ENCODE measurements at places on chromosomes 12 and 14. TPM values are rescaled to one million over a fixed set of nuclear protein-coding genes. Genes with fewer than 3 reads are reported as not detected.

RNASE1 gene
- not detected for total RNA-seq

STX2 gene
- 13.8 TPM for total RNA-seq

FOXM1 gene
- total RNA-seq = 80.5 TPM

ADAM21 gene
- total RNA-seq = 0.24 TPM

LPAR5 gene
- total RNA-seq = 7.3 TPM

SERPINA9 gene
- not detected for total RNA-seq

SDS gene
- total RNA-seq = not detected

FITM1 gene
- total RNA-seq = 0.29 TPM

DENND5B gene
- 0.29 TPM for total RNA-seq

CFAP54 gene
- 0.52 TPM for total RNA-seq

GZMH gene
- 48.1 TPM for total RNA-seq

KLRK1 gene
- 112 TPM for total RNA-seq

KRT72 gene
- not detected for total RNA-seq

- H3K4me3 ChIP-seq = no peak overlapping the region
- H3K27me3 ChIP-seq = no peaks in the 10 kb centered on the region
- H3K27ac ChIP-seq = no peak overlapping the region
- no peaks in the 10 kb centered on the region for H3K36me3 ChIP-seq
Measured at GRCh38 chr14:46322076-46322475, 329.5 kb downstream of the RPL10L start.

- H3K4me3 ChIP-seq = no peak overlapping the region
- no peak for DNase-seq
- H3K27ac ChIP-seq = no peak overlapping the region
- no peaks in the 10 kb centered on the region for H3K36me3 ChIP-seq
Measured at GRCh38 chr12:51225771-51226170, 7.9 kb upstream of the POU6F1 start.

DNA sequence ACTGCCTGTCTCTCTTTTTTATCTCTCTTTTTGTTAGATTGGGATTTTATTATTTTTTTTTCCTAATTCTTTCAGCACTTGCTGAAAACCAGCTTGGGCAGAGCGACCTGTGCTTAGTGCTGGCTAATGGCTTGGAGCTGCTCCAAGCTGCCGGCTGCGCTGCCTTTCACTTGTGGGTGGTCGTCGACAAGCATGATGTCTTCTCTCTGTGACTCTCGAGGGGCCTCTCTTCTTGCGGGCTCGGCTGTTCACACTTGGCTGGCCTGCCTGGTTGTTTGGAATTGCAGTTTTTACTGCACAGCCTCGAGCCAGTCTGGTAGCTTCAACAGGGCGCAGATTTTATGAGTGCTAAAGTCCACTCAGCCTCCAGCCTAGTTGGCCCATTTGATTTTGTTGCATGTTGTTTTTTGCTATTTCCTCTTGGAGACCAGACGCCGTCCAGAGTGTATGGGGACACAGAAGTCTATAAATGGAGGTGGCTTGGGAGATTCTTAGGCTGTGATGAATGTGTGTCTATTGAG, 18.6 kb downstream of the TPCN1 start:
- H3K27me3 ChIP-seq = no peaks in the 10 kb centered on the region
- no peak overlapping the region for H3K4me3 ChIP-seq
- no peak overlapping the region for H3K27ac ChIP-seq
- H3K36me3 ChIP-seq = peaks cover 17% of the 10 kb centered on the region
- peaks cover 14% of the 10 kb centered on the region for H3K4me1 ChIP-seq

- H3K36me3 ChIP-seq = no peaks in the 10 kb centered on the region
- peaks cover 10% of the 10 kb centered on the region for H3K27me3 ChIP-seq
- no peak overlapping the region for H3K4me3 ChIP-seq
- no peak for DNase-seq
- no peaks in the 10 kb centered on the region for H3K4me1 ChIP-seq
Measured at GRCh38 chr14:70156592-70156991, 32.2 kb downstream of the SLC8A3 start.

DNA sequence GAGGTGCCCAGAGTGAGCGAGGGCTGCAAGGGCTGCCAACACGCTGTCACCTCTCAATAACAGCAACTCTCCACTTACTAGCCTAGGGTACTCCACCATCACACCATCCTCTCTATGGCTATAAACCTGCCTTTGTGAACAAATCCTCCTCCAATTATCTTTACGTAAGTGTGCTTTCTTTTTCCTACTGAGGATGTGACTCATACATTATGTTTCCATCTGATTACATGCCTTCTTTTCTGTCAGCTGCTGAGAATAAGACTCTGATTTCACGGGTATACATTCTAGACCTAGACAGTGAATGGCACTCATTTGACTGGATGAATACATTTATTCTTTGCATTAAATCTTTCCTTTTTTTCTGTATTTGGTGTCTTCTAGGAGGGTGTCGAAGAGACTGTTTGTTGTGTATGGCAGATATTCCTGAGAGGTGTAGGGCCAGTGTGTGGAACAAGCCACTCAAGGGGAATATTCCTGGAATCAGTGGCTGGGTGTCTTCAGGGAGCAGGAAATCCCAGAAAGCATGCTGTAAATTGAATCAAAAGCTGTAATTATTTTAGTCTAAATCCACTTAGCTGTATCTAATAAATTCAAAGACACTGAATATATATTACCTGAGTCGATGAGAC, 327.3 kb upstream of the TMTC1 start:
- DNase-seq = no peak
- no peaks in the 10 kb centered on the region for H3K36me3 ChIP-seq
- H3K27me3 ChIP-seq = no peaks in the 10 kb centered on the region
- no peak overlapping the region for H3K27ac ChIP-seq
- H3K4me1 ChIP-seq = no peaks in the 10 kb centered on the region

DNA sequence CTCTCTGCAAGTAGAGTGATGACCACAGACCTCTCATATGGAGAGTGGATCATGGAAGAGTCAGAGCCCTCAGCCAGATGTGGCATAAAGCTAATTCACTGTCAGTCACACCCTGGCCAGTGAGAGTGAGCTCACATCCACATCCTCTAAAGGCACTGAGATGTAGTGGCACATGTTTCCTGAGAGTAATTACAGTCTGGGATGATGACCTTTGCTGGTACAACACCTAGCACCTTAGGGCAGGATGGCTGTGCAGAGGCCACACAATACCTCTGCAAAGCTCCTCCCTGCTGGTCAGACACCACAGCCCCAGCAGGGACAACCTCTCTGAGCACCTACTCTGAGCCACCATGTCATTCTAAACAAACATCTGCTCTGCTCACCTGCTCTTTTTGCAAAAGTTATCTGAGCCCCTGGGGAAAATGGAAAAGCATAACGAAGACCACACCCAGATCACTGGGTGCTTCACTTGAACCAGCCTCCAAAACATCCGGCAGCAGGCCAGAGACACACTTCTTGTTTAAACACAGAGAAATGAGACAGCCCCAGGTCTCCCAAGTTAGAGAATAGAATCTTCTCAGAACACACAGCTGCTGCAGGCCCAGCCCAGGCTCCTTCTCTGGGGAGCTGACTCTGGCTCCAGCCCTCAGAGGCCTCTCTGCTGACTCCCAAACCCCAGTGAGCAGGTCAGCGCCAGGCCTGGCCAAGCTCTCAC, 30.3 kb downstream of the PITPNM2 start:
- peak; percentile 38 for DNase-seq
- H3K27ac ChIP-seq = peak overlapping the region; percentile 88
- no peaks in the 10 kb centered on the region for H3K27me3 ChIP-seq
- H3K4me3 ChIP-seq = peak overlapping the region; percentile 33

- DNase-seq = no peak
- peaks cover 3% of the 10 kb centered on the region for H3K27me3 ChIP-seq
- H3K36me3 ChIP-seq = no peaks in the 10 kb centered on the region
- no peak overlapping the region for H3K27ac ChIP-seq
Measured at GRCh38 chr12:68876461-68876860, 56.5 kb downstream of the CPM start.

DNA sequence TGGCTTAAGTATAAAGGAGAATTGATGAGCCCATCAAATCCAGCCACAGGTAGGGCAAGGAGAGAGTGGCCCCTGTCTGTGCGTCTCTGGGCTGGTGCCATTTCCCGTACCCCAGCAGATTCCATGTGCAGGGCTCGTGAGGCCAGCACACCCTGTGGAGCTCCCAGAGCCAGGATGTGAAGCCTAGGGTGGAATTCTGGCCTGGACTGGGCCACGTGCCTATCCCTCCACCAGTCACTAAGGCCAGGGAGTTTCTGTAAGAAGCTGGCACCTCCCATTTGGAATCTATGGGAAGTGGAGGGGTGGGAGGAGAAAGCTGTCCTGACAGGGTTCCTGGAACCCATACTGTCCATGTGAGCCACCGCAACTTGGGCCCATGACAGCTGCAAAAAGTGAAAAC, 148.5 kb downstream of the FOXN3 start:
- no peak for DNase-seq
- no peak overlapping the region for H3K27ac ChIP-seq
- no peaks in the 10 kb centered on the region for H3K27me3 ChIP-seq
- peaks cover 61% of the 10 kb centered on the region for H3K4me1 ChIP-seq

DNA sequence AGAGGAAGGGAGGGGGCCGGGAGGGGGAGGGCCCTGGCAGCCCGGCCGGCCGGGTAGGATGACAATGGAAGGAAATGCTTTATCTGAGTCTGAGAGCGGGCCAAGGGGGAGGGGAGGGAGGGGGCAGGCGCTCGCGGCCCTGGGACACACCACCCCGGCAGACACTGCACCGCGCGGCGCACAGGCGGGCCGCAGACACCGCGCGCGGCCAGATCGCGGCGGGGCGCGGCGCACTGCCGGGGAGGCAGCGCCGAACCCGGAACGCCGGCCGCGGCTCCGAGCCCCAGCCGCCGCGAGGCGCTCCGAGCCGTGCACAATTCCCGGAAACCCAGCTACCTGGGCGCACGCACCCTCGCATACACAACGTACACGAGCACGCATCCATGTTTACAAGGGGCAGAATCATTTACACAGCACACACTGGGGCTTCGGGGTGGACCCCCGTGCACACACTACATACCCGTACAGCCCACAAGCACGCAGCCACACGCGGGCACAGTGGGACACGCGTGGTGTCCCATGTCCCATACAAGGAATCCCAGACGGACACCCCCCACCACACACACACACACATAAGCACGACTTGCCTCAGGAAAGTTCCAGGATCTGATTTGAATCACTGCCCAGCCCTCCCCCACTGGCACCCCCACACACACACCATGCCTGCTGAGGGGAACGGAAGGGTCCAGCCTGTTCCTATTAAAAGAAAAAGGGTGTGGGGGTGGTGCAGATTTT, at the start of gene HDAC7:
TSS of gene HDAC7 (minus strand) at position 8 of the 735 bp plus-strand sequence. CDS start 118 bp downstream, outside the sequence.
- peak within 1 kb of the TSS; percentile 99 for H3K27ac ChIP-seq
- no peaks in the 10 kb centered on the region for H3K27me3 ChIP-seq
- H3K4me3 ChIP-seq = peak within 1 kb of the TSS; percentile 98
- peak; percentile 72 for DNase-seq
- peaks cover 37% of the 10 kb centered on the region for H3K36me3 ChIP-seq
- peaks cover 70% of the 10 kb centered on the region for H3K4me1 ChIP-seq

GRCh38 chr12:127712561-127712960, 554.4 kb upstream of the TMEM132C start:
- no peaks in the 10 kb centered on the region for H3K4me1 ChIP-seq
- H3K4me3 ChIP-seq = no peak overlapping the region
- DNase-seq = no peak
- no peaks in the 10 kb centered on the region for H3K36me3 ChIP-seq
- peaks cover 4% of the 10 kb centered on the region for H3K27me3 ChIP-seq

DNA sequence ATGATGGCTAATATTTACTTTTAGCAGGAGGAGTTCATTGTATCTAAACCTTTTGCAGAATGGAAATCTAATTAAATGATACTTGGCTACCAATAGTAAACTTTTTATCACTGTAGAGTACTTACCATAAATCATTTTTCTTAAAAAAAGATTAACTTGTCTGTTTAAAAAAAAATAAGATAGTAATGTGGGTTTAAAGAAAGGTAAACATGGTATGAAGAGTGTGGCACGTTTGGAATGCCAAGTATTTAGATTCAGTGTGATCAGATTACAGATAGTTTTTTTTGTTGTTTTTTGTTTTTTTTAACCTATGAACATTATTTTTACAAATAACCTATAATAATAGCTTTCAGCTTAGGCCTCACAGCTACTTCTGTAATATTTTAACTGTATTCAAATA, 25.8 kb downstream of the KTN1 start:
- no peak for DNase-seq
- H3K4me3 ChIP-seq = no peak overlapping the region
- peaks cover 12% of the 10 kb centered on the region for H3K36me3 ChIP-seq
- H3K27ac ChIP-seq = no peak overlapping the region
- no peaks in the 10 kb centered on the region for H3K27me3 ChIP-seq

DNA sequence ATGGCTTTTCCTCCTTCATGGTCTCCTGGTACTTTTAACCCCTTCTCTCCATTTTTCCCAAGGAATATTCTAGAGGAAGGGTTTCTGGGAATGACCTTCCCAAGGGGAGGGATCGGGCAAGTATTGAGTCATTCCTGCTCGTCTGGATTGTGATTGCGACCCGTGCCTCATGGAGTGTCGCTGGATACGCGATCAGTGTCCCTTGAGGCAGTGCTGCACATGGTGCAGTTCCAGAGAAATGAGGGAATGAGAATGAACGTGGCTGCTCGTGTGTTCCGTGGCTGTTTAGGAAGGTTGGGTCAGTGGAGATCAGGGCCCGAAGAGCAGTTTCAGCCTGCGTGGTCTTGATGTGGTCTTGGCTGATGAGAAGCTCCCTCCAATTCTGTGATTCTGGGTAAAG, 234.4 kb downstream of the CACNA1C start:
- H3K4me1 ChIP-seq = peaks cover 10% of the 10 kb centered on the region
- no peaks in the 10 kb centered on the region for H3K36me3 ChIP-seq
- no peak for DNase-seq
- no peak overlapping the region for H3K4me3 ChIP-seq
- H3K27ac ChIP-seq = no peak overlapping the region

GRCh38 chr12:119681111-119681510, 13.2 kb downstream of the PRKAB1 start:
- peaks cover 16% of the 10 kb centered on the region for H3K4me1 ChIP-seq
- no peak overlapping the region for H3K27ac ChIP-seq
- DNase-seq = no peak
- H3K27me3 ChIP-seq = no peaks in the 10 kb centered on the region
- peaks cover 36% of the 10 kb centered on the region for H3K36me3 ChIP-seq

GRCh38 chr12:93358058-93358457, 19.7 kb upstream of the NUDT4 start:
- DNase-seq = no peak
- no peaks in the 10 kb centered on the region for H3K27me3 ChIP-seq
- H3K27ac ChIP-seq = no peak overlapping the region
- peaks cover 3% of the 10 kb centered on the region for H3K4me1 ChIP-seq
